ENCODE measurements at places on chromosomes 4 and X.

DNA sequence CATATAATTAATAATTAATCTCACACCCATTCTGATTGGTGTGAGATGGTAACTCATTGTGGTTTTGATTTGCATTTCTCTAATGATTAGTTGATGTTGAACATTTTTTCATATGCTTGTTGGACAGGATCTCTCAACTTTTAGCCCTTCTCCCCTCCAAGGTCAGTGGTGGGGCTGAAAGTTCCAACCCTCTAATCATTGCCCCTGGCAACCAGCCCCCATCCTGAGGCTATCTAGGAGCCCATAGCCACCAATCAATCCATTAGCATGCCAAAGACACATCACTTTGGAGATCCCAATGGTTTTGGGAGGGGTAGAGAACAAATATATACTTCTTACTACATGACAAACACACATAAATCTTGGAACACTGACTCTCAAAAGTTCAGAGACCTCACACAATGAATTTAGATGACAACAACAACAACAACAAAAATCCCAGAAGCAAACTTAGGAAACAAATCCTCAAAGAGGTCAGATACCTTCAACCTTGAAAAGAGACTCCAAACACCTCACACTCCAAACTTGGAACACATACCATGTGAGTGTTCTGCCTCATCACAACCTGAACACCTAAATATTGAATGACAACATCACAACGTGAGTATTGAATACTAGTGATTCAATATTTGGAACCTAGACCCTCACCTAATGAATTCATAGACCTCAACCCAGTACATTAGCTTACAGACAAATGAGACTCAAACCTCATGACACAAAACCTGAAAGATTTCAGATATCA is 19.0 kb upstream of the PAGE4 start:
- DNase-seq = no peak

DNA sequence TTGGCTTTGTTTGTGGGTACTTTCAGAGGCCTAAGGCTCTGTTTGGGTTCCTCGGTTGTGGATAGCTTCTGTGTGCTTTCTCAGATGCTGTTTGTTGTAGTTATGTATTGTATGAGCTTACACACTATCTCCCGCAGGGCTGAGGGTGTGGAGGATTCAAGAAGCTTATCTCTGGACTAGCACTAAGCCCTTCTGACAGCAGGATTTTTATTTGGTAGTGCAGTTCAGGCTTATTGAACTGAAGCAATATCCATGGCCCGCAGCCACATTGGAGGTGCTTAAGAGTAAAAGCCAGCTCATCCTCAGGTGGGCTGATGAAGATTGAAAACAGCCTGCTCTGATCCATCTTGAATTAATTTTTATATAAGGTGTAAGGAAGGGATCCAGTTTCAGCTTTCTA is 128.2 kb downstream of the RASGEF1B start:
- no peak for DNase-seq

DNA sequence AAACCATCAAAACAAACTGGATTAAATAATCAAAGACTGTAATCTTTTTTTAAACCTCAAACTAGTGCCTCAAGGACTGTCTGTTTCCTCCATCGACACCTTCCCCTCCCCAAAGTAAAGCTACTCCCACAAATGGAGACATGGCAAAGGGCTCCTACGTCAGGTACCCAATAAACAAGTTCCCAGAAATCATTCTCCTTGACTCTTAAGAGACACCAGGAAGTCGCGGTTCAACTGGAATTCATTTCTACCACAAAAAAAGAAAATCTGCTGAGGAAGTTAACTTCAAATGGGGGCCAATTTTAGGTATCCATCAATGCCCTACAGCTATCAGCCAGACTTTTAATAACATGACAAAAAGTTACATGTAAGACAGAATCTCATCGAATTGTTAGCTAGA is 2.5 kb downstream of the RPS4X start:
- DNase-seq = no peak

- no peak for DNase-seq
Observed at GRCh38 chr4:9931146-9931545, 90.2 kb downstream of the SLC2A9 start.

- DNase-seq = no peak
Observed at GRCh38 chrX:39519566-39520301, 578.0 kb downstream of the BCOR start.

DNA sequence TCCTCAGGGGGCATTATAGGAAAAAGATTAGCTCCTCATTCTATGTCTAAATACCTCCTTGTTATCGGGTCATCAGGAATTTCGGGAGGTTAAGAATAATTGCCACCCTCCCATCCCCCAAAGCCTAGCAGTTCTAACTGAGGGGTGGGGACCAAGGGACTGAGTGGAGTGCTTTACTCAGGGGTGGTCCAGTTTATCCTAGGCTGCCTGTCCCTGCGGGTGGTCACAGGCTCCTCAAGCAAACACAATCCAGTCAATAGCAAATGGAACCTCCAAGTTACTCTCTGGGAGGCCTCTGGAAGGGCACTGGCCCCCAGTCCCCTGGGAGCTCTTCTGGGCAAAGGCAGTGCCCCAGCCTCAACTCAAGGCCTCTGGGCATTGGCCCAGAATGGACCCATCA is 6.7 kb downstream of the ELF4 start:
- no peak for DNase-seq

GRCh38 chrX:17500145-17500579 is 125.2 kb downstream of the NHS start:
- no peak for DNase-seq

DNA sequence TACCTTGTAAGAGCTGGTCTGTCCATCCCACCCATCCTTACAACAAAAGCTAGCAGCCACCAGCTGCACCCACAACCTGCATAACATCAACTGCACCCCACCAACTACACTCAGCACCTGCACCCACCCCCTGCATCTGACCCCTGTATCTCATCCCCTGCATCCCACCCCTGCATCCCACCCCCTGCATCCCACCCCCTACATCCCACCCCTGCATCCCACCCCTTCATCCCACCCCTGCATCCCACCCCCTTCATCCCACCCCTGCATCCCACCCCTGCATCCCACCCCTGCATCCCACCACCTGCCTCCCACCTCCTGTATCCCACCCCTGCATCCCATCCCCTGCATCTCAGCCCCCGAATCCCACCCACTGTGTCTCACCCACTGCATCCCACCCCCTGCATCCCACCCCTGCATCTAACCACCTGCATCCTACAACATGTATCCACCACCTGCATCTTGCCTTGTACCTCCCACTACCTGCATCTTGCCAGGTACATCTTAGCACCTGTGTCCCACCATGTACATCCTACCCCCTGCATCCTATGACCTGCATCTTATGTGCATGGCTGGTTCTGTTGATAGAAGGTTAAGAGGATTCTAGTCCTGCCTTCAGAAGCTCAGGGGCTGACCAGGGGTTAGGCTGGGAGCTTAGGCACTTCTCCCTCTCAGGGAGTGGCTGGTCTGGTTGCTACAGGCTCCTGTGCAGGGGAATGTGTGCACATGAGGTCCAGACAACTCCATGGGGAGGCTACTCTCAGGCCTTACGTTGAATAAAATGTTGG is 9.4 kb downstream of the TMEM271 start:
- no peak for DNase-seq

DNA sequence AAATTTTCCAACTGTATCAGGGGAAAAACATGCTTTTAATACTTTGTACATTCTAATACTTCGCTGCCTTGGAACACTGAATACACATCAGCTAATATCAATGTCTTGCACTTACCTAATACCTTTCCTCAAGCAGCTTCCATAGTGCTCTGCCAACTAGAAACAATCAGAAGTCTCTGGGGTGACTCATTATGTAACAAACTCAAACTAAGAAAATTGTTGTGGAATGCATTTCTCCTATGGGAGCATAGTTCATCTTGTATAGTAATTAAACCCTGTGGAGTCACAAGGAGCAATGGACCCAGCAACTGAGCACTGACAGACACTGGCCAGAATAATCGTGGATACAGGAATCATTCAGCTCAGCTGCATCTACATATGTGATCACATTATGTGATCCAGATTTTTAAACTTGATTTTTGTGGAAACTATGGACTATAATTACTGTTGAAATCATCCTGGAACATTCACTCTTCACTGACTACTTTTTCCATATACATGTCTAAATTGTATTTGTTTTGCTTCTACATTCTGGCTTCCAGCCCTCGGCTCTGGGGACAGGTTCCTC is 496.9 kb downstream of the TMA16 start:
- DNase-seq = no peak

GRCh38 chr4:101794806-101795205 is 4.3 kb downstream of the BANK1 start:
- DNase-seq = no peak

Data from stimulated activated CD4-positive, alpha-beta T cell treated with anti-CD3 and anti-CD28 coated beads, TNF-alpha, amount 100 ng/mL, for 1 hour (primary cell).